ENCODE measurements at places on chromosomes 4 and X.

- no peak for DNase-seq
These were observed 387.7 kb upstream of the TEX13C start for GRCh38 chrX:124931958-124932357.

- no peak for DNase-seq
These were observed 28.3 kb upstream of the AP1S2 start for GRCh38 chrX:15882704-15883539.

DNA sequence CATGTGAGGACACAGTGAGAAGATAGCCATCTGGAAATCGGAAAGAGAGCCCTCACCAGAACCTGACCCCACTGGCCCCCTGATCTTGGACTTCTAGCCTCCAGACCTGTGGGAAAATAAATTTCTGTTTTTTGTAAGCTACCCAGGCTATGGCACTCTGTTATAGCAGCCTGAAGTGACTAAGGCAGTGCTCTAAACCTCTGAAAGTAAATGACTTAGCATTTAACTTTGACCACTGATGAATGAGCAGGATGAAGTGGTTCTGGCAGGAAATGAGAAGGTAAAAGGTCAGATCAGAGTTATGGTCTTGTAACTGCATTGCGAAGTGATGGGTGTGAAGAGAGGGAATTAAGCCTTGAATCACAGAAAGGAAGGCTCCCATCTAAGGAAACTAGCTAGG is 17.0 kb downstream of the GPAT3 start:
- DNase-seq = no peak

- no peak for DNase-seq
These were observed 286.9 kb upstream of the FGF16 start for GRCh38 chrX:77160301-77160700.

DNA sequence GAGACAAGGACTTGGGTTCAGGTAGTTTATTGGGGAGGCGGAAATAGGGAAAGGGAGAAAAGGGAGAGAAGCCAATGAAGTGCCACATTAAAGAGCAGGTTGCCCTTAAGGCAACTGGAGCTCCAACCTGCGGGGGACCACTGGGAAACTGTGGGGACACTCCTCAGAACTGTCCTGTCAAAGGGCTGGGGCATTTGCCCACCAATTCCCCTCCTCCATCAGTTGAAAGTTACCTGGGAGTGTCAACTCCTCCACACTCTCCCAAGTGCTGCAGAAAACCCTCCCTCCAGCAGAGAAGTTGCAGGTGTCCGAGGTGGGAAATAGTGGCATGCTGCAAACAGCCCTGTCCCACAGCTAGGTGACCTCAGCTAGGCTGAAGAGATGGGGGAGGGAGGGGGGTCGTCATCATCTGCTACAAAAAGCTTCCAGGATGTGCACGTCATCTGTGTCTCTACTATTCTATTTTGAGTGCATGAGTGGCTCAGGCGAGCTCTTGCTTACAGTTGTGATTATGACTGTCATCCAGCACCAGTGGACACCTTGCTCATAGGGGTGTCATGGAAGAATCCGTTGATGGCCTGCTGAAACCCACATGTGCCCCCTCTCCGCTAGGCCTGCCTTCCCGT is 41.5 kb upstream of the XPNPEP2 start:
- no peak for DNase-seq

- DNase-seq = no peak
These were observed 255.6 kb downstream of the LHFPL1 start for GRCh38 chrX:112424166-112424565.

DNA sequence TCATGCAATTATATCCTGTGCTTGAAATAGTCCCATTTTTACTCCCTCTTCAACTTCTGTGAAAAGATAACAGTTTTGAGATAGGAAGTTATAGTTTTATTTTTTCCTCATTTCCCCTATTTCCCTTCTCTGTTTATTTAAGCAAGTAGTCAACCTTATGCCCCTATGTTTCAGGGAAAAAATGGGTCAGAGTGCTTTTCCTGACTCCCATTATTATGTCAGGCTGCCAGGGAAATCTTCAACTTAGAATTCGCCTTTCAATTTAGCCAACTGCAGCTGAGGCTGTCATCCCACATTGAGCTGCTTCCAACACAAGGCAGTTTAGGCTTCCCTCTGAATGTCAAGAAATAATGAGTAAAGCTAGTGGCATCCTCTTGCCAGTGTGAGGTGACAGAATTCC is 42.3 kb downstream of the NXT2 start:
- no peak for DNase-seq

DNA sequence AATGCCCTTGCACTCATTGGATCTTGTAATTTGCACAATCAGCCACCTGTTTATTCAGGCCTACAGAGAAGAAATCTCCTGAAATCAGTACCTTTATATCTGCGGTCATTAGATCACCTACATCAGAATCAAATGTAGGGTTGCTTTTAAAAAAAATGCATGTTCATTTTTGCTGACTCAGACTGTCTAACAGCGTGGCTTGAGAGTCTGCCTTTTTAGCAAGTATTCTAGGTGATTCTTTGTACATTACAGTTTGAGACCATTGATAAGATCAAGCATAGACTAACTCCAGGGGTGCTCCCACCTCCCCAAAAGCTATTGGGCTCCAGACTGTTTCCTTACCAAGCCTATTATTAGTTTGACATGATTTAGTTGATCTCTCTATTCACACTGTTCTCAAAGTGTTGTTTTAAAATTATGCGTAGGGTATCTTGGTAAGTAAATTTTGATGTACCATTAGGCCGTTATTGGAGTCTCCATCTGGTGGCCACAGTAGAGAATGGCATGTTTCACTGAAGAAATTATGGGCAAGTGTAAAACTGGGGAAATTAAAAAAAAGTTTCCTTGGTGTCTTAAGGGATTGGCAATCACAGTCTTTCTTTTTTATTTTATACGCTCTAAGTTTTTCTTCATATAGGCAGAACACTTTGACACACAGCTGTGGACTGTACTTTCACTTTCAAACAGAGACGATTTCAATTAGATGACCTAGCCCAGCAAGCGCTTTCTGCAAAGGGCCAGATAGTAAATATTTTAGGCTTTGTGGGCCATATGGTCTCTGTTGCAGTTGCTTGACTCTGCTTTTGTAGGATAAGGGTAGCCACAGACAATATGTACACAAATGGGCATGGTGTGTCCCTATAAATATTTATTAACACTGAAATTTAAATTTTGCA is 33.7 kb upstream of the MSL3 start:
- no peak for DNase-seq

DNA sequence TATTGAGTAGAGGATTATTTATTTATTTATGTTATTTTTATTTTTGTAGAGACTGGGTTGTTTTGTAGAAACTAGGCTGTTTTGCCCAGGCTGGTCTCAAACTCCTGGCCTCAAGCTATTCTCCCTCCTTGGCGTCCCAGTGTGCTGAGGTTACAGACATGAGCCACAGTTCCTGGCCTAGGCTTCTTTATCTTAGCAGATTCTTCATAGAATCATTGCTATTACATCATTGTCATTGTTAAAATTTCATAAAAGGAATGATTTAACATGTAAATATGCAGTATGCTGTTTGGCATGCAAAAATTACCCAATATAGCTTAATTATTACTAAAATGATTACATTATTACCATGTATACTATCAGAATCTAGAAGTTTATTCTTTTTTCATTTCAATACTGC is 24.2 kb downstream of the SULT1E1 start:
- no peak for DNase-seq

- DNase-seq = no peak
These were observed 16.2 kb downstream of the ARHGEF38 start for GRCh38 chr4:105568584-105568983.

GRCh38 chr4:83074086-83074704 is 39.2 kb downstream of the COPS4 start:
- DNase-seq = peak; percentile 22

GRCh38 chr4:101020956-101021355 is 326.4 kb downstream of the PPP3CA start:
- no peak for DNase-seq

DNA sequence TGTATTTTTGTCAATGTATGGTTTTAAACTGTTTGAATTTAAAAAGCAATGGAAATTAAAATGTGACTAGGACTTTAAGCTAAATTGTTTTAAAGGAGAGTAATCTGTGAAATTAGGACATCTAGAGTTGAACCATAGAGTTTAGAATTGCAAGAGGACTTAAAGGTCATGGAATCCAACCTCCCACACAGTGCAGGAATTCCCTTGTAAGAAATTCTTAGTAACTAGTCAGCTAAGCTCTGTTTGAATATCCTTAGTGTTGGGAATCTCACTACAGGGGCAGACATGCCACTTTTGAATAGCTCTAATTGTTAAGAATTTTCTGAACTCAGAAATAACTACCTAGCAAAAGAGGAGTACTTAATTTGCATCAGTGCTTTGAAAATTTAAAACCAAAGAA is 292.9 kb downstream of the IL1RAPL1 start:
- DNase-seq = no peak

GRCh38 chr4:76090241-76090691 is 15.8 kb downstream of the ART3 start:
- no peak for DNase-seq

DNA sequence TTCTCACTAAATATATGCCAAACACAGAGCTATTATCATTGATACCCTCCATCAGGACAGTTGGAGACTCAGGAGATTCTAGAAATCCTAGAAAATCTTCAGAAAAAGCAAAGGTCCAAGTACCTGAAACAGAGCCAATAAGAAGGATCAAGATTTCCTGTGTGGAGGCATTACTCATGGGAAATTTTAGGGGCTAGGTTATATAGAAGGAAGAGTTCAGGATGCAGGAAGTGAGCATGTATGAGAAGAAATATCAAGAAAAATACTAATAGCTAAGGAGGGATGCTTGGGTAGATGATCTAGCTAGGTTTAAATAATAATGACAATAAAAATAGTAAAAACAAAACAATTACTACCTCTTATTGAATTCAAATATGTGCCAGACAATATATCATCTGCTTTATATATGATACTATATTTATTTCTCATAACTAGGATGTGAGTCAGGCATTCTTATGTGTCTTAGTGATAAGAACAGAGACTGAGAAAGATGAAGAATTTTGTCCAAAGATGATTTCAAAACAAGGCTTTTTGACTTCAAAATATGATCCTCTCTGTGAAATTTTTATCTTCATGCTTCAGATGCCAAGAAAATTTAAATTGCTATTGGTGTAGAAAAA is 66.4 kb upstream of the HHIP start:
- DNase-seq = no peak

DNA sequence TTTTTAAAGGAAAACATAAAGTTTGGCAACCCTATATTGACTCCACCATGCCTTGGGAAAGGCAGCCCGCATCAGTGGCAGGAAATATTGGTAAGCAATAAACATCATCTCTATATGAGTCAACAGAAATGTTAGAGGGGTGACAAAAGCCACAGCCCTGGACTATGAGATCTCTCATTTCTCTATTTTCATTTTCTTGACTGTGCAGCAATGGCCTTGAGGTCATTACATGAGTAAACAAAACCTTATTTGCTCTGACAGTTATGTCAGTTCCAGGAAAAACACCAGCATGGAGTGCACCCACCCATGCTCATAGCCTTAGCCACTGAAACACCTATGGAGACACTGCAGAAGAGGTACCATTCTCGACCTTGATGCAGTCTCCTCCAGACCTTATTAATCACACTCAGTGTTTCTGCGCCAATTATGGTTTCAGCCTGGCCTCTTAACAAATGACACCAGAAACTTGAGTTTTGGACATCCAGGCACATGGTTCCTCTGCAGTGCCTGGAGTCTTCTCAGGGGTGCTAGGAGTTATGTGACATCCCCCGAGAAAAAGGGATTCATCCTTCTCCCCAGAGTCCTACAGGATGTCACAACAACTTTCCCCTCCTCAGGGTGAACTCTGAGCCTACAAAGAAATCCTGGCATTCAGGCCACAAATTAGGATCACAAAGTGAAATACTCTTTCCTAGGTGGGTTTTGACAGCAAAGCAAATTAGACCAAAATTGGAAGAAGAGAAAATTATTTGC is 16.0 kb upstream of the HPGD start:
- no peak for DNase-seq

DNA sequence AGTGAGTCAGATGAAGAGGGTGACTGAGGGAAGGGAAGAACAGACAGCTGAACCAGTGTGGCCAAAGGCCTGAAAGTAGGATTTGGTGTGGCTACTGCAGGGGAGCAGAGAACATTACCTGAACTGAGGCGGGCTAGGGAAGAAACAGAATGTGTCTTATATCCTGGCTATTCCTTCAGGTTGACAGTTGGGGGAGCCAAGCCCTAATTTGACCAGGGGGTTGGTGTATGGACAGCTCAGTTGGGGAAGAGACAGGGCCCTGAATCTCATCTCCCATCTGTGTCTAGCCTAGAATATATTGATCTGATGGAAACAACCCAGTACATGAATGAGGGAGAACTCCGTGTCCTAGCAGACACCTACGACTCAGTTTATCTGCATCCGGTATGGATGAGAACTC is 4.2 kb downstream of the HDAC6 start:
- DNase-seq = no peak

GRCh38 chrX:5998901-5999300 is 229.8 kb downstream of the NLGN4X start:
- no peak for DNase-seq

GRCh38 chrX:48981178-48981577 is 9.5 kb upstream of the KCND1 start:
- no peak for DNase-seq

GRCh38 chrX:1323315-1323714 is 13.3 kb upstream of the IL3RA start:
- peak; percentile 40 for DNase-seq

- no peak for DNase-seq
These were observed 61.5 kb upstream of the AP1S2 start for GRCh38 chrX:15915959-15916703.

- no peak for DNase-seq
These were observed 745.9 kb downstream of the RPA4 start for GRCh38 chrX:97629597-97629985.

DNA sequence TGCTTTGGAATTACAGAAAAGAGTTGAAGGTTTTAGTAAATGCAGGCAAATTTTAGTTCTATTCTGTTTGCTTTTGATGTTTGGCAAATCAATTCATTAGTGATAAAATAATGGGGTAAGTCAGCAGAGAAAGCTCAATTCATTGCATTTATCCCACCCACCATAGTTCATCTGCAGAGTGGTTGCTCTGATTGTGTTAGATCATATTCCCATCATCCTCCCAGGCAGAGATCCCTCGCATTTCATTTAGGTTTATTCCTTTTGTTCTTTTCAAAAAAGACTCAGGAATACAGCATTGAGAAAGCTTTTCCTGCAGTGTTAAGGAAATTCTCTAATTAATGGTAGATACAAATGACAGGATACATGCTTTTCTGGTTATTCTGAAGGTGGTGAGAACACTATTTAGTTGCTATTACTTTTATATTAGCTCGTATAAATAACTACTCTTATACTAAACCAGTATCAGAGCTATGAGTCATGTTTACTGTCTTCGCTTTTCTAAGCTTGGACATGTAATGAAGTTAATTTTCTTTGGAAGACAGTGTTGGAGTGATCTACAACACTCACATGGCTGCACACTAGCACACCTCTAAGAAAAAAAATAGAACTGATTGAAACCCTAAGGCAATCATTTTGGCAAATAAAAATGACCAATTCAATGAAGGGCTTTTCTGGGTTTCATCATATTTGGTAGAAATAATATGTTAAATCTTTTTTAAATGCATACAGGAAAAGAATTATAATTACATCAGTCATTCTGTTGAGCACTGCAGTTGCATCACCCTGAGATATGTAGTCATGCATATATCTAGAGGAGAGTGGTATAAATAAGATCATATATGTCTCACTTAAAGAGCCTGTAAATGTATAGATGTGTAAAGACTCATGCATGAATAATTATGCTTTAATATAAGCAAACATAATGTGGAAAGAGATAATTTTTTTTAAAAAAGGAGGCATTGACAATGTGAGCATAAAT is 351.6 kb downstream of the PCDH7 start:
- DNase-seq = no peak

- DNase-seq = no peak
These were observed 349.1 kb downstream of the ANK2 start for GRCh38 chr4:113398441-113399143.

- DNase-seq = no peak
These were observed 112.6 kb downstream of the EFNB1 start for GRCh38 chrX:68941385-68941952.
